IMR-90 (cell line): ENCODE measurements at places on chromosomes 5 and 9. TPM values are rescaled to one million over a fixed set of nuclear protein-coding genes. Genes with fewer than 3 reads are reported as not detected.

Gene ANKRD34B
- not detected in 2 replicates for total RNA-seq

Gene TMEM215
- total RNA-seq = not detected in 2 replicates

Gene AQP7
- 0.28 TPM in 1 of 2 replicates, not detected in the other for total RNA-seq

Gene CDH6
- 211 and 232 TPM in 2 replicates for total RNA-seq

Gene NUTM2G
- not detected in 2 replicates for total RNA-seq

- no peak for DNase-seq
Observed at GRCh38 chr5:167785901-167786300, 505.5 kb upstream of the WWC1 start.

DNA sequence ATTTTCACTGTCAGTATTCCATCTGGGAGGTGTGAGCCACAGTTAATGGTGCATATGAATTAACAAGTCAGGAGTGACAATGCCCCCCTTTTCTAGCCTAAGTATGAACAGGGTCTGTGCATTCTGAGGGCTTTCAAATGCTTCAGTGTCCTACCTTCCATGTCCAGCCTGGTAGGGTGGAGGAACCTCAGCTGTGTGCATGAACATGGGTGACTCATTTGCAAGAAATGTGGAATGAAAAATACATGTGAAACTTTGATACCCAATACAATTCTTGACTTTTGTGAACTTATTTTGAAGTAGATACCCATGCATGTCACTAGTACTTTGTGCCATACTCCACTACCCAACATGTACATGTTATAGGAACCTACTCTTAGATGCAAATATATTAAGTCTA is 375.8 kb downstream of the SEMA5A start:
- peak; percentile 35 for DNase-seq

- no peak for DNase-seq
Observed at GRCh38 chr9:4463824-4464223, 26.4 kb upstream of the SLC1A1 start.

DNA sequence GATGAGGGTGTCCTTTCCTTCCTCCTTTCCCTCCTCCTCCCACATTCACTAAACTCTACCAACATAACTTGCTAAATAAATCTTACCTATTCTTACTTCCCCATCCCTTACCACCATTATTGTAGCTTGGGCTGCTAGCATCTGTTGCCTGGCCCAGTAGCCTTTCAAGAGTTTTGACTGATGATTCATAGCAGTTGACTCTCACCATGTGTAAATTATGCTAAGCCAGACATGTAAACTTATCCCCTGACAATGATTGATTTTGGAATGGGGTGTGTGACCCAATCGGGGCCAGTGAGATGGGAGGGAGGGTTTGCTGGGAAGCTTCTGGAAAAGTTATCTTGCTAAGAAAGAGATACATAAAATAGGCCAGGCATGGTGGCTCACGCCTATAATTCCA is 161.8 kb upstream of the SPRY4 start:
- peak; percentile 86 for DNase-seq

DNA sequence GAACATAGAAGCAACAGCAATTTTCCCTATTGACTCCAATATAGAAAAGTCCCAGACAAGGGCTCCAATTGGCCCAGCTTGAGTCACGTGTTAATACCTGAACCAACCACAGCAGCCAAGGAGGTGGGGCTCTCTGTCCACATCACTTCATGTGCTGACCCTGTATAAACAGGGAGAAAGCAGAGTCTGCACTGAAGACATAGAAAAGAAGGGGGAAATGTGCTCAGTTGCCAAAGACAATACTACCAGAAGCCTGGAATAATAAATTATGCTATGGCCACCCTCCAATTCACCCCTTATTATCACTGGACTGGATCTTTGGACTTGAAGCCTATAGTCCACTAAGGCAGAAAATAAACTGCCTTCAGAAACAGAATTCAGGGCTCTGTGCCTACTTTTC is 275.4 kb downstream of the EPB41L4A start:
- no peak for DNase-seq

DNA sequence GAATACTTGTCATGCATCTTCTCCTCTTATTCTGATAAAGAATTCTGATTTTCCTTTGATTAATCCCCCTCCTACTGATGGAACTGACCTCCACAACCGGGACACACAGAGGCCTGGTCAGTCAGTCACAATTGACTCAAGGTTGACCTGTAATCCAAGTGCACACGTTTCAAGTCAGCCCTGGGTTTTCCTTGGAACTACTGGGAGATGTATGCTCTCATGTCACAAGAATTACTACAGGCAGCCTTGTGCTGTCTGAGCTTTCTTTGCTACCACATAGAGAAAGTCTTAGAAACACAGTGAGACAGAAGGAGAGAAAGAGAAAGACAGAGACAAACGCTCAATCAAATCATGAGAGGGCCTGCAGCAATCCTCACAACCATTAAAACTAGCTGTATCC is 345.8 kb downstream of the PDE4D start:
- DNase-seq = no peak

DNA sequence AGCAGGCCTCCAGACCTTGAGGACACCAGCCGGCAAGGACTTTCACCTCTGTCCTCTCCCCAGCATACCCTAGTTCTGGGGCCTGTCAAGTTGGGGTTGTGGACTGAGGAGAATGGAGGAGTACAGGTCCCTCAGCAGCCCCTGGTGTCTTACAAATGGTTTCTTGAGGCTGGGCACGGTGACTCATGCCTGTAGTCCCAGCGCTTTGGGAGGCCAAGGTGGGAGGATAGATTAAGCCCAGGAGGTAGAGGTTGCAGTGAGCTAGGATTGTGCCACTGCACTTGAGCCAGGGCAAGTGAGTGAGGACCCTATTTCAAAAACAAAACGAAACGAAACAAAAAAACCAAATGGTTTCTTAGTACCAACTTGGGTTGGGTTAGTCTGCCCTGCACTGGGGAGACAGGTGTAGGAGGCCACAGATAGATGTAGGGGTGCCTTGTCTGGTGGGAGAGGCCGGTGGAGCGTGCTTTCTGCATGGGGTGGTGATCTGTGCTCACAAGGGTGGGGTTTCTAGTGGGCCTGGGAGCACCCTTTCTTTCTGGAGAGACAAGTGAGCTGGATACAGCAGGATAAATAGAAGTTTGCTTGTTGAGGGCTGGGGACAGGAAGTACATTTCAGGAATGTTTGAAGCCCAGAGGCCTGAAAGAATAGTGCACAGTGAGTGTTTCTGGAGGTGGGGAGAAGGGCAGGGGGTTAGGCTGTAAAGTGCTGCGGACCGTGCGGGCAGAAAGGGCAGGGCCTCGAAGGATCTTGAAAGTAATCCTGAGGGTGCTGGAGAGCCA is 37.7 kb upstream of the PSD2 start:
- DNase-seq = no peak

DNA sequence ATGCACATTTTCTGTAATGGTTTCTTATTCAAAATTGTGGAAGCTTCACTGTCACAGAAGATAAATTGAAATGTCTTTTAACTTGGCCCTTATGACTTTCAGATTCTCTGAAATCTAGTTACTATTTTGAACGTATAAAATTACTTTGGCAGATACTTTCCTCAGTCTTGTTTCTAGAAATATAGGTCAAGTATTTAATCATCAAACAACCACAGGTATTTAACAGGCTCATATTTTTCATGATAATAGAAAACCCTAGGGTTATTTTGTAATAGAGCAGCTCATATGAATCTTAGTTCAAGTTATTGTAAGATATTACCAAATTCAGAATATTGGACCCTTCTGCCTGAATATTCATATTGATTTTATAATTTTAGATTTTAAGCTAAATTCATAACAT is 236.0 kb upstream of the CDH18 start:
- no peak for DNase-seq

DNA sequence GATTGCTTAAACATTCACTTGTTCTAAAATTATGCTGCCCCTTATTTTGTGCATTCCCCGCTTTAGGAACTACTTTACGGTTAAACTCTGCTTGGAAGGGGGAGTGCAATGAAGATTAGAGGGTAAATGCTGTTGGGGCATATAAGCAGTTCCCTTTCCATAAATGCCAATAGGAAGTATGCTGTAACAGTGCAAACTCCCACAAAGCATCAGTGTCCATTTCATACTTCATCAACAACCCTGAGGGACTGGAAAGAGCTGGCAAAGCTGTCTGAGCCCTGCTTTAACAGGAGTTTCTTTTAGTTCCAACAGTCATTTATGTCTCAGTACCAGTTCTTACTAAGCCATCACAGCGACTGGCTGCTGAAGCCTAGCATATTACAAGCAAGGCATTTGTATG is 1.8 kb downstream of the ACTL7A start:
- no peak for DNase-seq

- no peak for DNase-seq
Observed at GRCh38 chr5:157582731-157583620, 7.4 kb upstream of the ADAM19 start.
